Inflammatory macrophage treated with lipopolysaccharide for 4 hours (primary cell): ENCODE measurements at places on chromosomes 13 and 19.

- no peak for DNase-seq
Measured at GRCh38 chr13:75764926-75765310, 128.8 kb downstream of the LMO7 start.

DNA sequence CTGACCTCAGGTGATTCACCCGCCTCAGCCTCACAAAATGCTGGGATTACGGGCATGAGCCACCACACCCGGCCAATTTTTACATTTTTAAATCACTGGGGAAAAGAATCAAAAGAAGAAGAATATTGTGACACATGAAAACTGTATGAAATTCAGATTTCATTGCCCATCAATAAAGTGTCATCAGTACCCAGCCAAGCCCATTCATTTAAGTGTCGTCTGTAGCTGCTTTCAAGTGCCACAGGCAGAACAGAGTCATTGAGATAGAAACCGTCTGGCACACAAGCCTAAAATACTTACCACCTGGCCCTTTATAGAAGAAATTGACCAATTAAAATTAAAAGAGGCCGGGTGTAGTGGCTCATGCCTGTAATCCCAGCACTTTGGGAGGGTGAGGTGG is 15.3 kb downstream of the COLGALT1 start:
- DNase-seq: no peak

DNA sequence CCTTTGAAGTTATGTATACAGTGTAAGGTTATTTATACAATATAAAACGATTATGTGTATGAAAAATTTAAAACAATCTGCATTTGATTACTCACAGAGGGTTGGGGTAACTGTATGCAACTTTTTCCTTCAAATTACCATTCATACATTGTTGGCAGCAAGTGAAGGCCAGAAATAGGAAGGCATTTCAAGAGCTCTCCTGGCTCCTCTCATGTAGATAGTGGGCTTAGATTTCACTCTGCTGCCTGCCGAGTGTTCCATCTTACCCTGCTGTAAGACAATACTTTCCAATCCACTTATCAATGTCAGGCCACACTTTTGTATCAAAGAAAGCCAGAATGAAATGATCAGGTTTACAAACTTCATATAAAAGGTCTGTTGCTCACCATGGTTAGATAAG is 245.2 kb downstream of the DNAJC15 start:
- DNase-seq: no peak

DNA sequence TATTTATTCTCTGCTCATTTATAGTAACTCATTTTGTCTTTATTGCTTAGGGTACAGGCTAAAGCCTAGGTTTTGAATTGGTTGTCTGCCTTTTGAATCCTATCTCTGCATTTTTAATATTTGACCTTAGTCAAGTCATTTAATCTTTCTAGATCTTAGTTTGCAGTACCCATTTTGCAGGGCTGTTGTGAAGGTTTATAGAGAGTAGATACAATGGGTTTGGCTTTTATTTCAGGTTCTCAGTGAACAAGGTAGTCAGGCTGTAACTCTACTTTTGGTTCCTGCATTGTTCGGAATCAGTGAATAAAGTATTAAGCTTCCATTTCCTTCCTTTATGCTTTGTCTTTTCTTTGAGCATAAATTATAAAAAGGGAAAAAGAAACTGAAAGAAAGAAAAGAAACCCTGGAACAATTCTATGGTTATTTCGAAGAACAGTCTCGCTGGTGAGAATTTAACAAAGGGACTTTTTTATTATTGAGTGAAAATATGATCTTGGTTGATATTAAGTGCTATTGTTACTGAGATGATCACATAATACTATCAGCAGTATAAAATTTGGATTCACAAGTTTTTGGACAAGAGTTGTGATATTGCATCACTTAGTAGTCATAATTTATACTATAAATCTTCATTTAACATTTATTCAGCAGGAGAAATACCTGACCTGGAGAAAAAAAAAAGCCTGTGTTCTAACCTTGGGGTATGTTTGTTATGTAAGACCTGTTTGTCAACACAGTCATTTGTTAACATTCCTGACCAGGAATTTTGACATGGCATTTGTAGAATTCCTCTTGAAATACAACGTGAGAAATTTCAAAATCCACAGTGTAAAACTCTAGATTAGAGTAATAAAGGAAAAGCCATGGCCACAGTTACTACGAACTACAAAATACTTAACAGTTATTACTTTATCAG is 91.3 kb downstream of the ZMYM2 start:
- DNase-seq: peak; percentile 36

- no peak for DNase-seq
Measured at GRCh38 chr13:29561918-29562317, 33.6 kb downstream of the SLC7A1 start.

GRCh38 chr13:60690604-60691003 is 293.6 kb downstream of the TDRD3 start:
- no peak for DNase-seq
